ENCODE measurements at places on chromosomes 7 and 10.
A peak's percentile ranks its signal among the peaks of the same experiment; 100 is the strongest.

DNA sequence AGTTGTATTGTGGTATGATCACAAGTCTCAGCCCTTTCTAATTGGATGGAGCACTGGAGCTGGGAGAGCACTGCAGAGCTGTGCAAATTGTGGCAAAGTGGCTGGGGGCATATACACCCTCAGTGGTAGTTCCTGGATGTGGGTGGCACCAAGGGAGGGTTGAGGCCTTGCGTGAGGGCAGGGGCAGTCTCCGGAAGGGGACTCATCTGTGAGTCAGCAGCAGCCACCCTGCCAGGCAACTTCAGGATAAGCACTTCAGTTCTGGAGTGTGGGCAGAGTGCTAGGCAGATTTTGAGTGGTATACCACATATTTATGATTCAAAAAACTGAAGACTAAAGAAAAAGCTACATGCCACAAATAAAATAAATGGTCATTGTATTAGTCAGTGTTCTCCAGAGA lies 210.5 kb downstream of the ETV1 start:
- DNase-seq = no peak

DNA sequence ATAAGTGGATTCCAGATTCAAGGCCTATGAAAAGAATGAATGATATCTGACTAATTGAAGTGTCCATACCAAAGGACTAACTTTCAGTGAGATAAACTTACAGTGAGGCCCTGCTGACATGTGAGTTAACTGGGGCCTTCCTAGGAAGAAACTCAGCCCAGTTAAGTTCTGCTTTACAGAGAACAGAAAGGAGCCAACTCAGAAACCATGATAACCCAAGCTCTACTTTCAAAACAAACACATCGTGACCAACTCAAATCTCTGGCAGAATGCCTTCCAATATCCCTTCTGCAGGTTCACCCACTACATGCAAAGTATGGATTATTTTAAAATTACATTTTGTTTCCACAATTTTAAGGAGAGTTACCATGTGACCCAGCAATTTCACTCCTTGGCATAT lies 75.8 kb upstream of the MRLN start:
- DNase-seq = no peak

- no peak for DNase-seq
These were observed 324 bp downstream of the TWNK start for GRCh38 chr10:100987685-100988049.

DNA sequence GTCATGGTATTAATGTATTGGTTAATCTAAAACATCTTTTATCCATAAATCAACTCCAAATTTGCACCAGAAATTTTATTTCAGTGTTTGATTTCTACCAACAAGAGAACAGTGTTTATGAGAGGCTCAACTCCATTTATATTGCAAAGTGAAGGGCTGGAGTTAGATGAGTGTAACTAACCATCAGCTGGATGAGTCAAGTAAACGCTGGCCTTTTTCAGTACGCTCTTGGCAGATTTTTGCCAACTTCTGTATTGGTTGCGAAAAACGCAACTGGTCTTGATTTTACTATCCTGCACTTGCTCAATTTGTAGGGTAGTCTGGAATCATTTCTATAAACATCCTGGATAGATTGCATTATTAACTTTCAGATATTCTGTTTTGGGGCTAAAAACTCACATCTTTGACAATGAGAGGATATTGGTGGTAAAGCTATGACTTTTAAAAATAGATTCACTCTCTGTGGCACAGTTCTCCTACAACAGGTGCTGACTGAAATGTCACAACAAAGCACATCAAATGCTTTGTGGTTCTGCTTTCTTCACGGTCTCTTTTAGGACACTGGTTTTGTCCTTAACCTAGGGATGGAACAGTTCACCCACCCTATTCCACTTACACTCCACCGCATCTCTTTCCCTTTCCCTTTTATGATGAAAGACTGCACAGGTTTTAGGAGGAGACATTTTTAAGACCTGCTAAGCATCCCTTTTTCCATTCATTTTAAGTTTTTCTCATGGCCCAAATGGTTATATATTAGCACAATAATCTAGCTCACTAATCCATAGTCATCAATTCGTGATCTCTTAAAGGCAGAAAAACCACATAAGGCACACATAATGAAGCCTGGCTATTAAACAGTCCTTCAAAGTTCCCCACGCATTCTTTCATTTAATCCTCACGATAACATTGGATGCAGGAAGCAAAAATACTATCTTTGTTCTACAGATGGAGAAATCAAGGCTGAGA lies 12.8 kb downstream of the CACNA2D1 start:
- no peak for DNase-seq

- no peak for DNase-seq
These were observed 1.6 kb upstream of the TMEM120A start for GRCh38 chr7:75995996-75996395.

- no peak for DNase-seq
These were observed 578.9 kb downstream of the ZWINT start for GRCh38 chr10:55782181-55782580.

DNA sequence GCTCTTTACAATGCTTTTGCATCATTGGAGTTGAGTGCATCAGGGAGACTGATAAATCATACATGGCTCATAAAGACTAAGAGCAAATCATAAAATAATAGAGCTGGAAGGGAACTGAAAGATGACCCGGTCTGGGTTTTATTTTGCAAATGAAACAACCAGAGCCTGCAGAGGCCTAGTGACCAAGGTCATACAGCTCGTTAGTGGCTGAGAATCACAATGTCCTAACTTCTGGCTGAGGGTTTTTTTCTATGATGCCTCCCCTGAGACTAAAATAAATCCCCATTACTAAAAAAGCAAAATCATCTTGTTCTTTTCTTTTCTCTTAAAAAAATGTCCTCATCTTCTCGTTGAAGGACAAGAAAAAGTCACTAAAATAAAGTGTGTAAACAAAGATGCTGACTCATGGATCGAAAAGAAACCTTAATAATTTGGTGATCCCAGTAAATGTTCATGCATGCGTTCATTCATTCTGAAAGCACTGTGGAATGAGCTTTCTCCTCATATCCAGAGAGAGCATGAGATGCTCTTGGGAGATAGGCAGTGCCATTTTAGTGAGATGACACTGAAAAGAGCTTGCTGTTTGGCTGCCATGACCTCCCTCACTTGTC lies 107.8 kb upstream of the PHYHIPL start:
- no peak for DNase-seq

GRCh38 chr10:10662716-10663408 lies 354.8 kb upstream of the CELF2 start:
- DNase-seq = no peak

DNA sequence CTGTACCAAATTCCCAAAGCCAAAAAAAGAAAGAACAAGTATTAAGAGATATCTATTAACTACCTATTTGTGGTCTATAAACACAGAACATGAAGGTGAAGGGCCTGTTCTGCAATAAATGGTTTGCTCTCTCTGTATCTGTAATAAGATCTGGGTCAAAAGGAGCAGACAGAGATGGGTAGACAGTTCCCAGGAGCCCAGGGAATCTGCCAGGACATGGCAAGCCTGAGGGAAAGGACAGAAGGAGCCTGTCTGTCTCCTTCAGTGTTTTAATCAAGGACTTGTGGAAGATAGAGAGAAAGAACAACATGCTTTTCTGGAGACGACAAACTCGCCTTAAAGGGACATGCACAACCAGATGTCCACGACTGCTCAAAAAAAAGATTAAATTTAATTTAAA lies 165.7 kb downstream of the ELMO1 start:
- no peak for DNase-seq

GRCh38 chr10:108496106-108496505 lies 1331.6 kb upstream of the SORCS1 start:
- DNase-seq = no peak

GRCh38 chr7:146136357-146136875 lies 19.8 kb downstream of the CNTNAP2 start:
- DNase-seq = no peak

GRCh38 chr10:97771055-97771891 lies 526 bp downstream of the SFRP5 start:
- DNase-seq = peak; percentile 57

DNA sequence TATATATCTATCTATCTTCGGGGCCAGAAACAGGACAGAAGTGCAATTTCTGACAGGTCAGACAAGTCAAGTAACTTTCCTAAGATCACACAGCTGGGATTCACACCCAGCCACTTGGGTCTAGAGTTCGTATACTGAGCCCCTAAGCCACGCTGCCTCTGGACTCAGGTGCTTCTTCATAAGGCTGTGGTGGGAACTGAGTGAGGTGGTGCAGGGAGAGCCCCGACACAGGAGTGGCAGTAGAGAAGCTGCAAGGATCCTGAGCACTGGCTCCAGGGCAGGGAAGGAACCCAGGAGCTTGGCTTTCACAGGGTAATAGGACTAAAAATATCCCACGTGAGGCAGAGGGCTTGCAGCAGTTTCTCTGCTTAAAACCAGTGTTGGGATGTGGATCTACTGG lies 33.8 kb downstream of the C10orf53 start:
- no peak for DNase-seq

- DNase-seq = no peak
These were observed 50.5 kb downstream of the EXOC4 start for GRCh38 chr7:133303372-133303771.

DNA sequence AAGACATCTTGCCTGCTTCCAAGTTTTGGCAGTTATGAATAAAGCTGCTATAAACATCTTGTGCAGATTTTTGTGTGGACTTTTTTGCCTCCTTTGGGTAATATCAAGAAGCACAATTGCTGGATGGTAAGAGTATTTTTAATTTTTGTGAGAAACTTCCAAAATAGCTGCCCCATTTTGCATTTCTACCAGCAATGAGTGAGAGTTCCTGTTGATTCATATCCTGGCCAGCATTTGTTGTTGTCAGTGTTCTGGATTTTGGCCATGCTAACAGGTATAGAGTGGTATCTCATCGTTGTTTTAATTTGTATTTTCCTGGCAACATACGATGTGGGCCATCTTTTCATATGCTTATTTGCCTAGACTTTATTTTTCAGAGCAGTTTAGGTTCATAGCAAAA lies 53.9 kb downstream of the BTAF1 start:
- no peak for DNase-seq

- no peak for DNase-seq
These were observed 179.0 kb upstream of the DKK1 start for GRCh38 chr10:52135101-52135500.

GRCh38 chr7:51601461-51601860 lies 284.9 kb upstream of the COBL start:
- no peak for DNase-seq

DNA sequence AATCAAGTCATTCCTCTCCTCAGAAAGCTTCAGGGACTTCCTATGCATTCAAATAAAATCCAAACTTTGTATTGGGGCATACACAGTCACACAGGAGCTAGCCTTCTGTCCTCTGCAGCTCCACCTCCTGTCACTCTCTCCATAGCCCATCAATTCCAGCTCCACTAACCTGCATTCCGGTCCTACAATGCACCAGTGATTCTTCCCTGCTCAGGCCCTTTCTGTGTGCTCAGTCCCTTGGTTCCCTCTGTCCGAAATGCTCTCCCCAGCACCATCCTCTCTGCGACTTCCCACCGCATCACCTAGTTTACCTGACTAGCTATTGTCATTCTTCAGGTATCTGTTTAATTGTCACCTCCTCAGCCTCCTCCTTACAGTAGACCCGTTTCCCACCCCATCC lies 26.4 kb upstream of the YAE1 start:
- DNase-seq = peak; percentile 7

DNA sequence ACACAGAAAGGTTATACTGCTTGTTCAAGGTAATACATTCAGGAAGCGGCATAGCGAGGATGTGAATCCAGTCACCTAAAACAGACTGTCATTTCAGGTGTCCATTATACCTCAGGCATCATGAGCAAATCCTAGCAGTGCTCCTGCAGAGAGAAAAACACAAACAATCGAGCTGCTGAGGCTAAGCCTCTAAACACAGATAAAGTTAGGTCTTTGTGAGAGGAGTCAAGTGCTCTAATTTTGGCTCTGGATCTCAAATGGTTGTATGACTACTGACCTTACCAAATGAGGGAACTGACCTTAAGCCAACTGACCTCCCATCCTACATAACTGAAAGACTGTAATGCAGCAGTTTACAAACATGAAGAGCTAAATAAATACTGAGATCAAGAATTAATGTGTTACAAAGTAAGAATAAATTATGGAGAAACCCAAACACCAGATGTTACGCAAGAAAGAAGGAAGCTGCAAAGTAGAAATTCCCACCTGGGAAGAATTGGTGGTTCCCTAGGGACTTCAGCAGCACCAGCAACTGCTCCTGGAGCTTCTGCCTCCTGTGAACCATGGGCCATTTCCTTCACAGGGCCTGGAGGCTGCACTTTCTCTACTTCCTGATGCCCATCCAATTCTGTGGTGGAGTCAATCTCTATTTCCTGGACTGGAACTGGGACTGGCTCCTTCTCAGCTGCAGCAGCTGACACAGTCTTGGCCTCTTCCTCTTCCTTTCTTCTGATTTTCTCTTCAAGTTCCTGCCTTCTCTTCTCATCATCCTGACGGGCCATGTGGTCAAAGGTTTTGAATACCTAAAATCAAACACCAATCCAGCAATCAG lies 5.8 kb downstream of the NUDCD3 start:
- DNase-seq = no peak

- no peak for DNase-seq
These were observed 18.7 kb downstream of the MGAM2 start for GRCh38 chr7:142130267-142130666.

DNA sequence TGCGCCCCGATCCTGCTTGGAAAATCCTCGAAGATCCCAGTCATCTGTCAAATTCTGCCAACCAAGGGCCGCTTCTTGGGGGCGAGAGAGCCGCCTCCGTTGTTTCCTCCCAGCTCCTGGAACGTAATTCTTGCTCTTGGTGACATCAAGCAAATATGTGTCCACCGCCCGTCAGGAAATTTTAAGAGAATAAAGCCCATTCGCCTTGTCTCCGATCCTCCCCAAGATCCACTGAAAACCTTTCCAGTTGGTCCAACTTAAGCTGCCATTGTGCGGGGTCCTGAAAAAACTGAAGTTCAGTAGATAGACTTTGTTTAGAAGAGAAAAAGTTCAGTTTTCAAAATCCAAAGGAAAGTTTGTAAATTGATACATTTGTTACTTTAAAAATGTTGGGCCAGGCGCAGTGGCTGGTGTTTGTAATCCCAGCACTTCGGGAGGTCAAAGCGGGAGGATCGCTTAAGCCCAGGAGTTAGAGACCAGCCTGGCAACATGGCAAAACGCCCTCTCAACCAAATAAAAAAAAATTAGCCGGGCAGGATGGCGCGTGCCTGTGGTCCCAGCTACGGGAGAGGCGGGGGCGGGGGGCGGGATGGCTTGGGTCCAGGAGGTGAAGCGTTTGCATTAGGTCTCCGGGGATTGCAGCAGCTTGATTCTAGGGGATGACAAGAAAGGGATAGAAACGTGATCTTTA lies 1.0 kb upstream of the ZNF800 start:
- DNase-seq = peak; percentile 12

DNA sequence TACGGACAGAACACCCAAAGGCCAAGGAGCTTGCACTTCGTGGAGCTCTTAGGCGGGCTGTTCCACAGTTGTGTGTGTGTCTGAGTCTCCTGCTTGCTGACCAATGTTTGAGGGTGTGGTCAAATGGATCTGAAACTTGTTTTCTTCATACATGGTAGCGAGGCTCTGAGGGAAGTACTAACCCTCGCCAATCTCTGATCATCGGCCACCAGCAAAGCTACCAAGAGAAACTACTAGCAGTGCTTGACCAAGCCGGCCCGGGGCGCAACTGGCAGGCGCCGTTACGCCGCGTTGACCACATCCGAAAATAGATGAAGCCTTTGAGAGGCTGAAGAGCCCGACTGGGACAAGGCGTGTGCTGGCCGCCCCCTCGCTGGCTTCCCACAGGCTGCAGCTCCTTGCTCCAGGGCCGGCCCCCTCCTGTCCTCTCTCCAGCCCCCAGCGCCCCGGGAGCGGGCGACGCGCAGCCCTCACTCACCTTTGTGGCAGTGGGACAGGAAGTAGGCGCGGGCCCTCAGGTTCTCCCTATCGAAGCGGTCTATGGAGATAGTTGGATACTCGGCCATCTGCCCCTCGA lies 384 bp downstream of the DCLRE1C start:
- DNase-seq = peak; percentile 64
